Esophagus mucosa (tissue), 1 donor: ENCODE measurements at places on chromosomes 4 and X. TPM values are rescaled to one million over a fixed set of nuclear protein-coding genes. Genes with fewer than 3 reads are reported as not detected.
A peak's percentile ranks its signal among the peaks of the same experiment; 100 is the strongest.

Gene SNCA
- 6.5 TPM for total RNA-seq

Gene NEUROG2
- total RNA-seq = not detected

Gene RAB41
- total RNA-seq = not detected

Gene SYTL4
- total RNA-seq = 2.9 TPM

Gene IBSP
- not detected for total RNA-seq

Gene LINC00632
- 3.1 TPM for total RNA-seq

Gene MAGEA12
- not detected for total RNA-seq

Gene PHOX2B
- not detected for total RNA-seq

Gene BMX
- total RNA-seq = 1.0 TPM

Gene PPEF2
- total RNA-seq = not detected

Gene SHROOM4
- 1.7 TPM for total RNA-seq

Gene MAGEE1
- 0.84 TPM for total RNA-seq

Gene PPP4R3C
- total RNA-seq = not detected

Gene NWD2
- 0.08 TPM for total RNA-seq

- ATAC-seq = peak; percentile 75
These were observed 26.7 kb downstream of the HTT-AS start for GRCh38 chr4:3047464-3048286.

DNA sequence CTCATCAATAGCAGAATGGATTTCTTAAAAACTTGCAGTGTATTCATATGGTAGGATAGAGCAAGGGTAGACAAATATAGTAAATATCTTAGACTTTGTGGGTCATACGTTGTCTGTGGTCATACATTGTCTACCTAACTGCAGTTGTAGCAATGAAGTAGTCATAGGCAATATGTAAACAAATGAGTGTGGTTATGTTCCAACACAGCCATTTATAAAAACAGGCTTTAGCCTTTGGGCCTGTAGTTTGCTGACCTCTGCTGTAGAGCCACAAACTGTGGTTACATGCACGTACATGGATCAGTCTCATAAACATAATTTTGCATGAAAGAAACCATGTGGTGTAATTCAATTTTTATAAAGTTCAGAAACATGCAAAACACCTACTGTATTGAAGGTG, 98.9 kb downstream of the LARP1B start:
- ATAC-seq = no peak

- ATAC-seq = no peak
These were observed 12.9 kb downstream of the DCK start for GRCh38 chr4:71006203-71006907.

DNA sequence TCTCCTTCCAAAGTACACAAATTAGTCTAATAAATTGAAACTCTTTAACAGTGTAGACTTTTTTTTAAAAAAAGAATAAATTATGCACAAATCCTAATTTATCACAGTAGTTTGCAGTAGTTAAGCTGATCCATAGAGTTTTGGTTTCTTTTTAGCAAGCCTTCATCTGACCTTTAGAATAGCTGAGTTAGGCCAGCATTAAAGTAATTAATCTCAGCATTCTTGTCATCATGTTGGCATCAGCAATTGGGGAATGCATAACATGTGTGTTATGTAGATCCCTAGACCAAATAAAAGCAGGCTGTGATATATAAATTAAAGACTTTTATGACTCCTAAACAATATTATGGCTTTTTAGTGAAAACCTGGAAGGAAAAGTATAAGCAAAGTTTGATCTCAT, 426.5 kb upstream of the PABPC4L start:
- ATAC-seq = no peak

DNA sequence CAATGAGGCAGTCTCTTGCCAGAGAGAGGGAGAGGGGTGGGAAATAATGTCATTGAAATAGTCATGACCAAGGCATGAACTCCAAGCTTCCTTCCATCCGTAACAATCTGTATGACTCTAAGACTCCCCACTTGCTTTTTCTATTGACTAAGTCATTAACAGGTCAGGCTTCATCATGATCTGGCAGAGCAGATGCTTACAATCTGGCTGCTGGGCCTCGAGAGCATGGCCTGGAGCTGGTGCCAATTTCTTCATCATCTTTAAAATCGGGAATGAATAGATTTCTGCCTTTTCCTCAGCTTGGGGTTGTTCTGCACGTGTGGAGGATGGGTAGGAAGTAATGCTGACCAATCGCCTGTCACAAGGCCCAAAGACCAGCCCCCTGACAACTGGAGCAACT, 280.6 kb upstream of the CLNK start:
- no peak for ATAC-seq

DNA sequence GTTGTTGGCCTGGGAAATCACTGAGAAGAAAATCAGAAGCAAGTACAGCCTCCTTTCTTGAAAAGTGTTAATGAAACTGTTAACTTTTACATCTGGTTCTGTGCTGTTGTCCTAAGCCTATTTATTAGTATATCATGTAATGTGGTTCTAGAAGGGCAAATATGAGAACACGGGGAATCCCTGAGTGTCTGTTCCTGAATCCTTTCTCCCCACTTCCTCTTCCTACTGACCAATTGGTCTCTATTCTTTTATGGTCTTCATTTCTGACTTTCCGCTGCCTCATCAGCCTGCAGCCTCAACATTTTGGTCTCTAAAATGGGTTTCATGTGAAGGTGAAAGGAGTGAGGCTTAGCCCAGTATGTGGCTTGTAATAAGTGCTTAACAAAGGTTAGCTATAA, 159.9 kb upstream of the MAMLD1 start:
- no peak for ATAC-seq

GRCh38 chr4:104735174-104735573, 240.5 kb upstream of the CXXC4 start:
- no peak for ATAC-seq

DNA sequence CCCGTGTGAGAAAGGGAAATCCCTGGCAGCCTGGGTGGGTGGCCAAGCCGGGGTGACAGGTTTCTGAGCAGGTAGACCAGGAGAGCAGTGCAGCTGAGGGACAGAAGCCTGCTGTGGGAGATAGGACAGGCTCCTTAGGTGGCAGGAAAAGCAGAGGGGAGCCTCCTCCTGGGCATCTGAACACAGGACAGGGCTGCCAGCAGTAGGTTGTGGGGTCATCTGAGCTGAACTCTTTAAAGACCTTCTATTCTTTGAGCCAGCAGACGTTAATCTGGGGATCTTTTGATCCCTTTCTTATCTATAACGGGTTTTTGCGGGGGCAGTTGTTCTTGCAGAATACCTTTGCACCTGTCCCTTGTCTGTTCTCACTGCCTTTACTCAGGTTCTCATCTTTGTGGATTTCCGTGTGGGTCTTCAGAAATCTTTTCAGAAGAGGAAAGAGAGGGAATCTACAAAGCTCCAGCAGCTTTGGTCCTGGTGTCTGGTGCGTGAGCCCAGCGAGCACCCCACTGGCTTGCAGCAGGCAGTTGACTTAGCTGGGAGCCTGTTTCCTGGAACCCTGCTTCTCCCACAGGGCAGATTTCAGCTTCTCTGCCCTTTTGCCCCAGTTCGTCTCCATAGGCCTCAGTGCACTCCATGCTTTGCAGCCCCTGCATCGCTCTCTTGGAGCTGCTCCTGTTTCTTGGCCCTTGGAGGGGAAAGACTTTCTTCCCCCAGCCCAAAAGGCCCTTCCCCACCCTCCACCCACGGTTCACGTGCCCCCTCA, 35.8 kb upstream of the TADA2B start:
- no peak for ATAC-seq

DNA sequence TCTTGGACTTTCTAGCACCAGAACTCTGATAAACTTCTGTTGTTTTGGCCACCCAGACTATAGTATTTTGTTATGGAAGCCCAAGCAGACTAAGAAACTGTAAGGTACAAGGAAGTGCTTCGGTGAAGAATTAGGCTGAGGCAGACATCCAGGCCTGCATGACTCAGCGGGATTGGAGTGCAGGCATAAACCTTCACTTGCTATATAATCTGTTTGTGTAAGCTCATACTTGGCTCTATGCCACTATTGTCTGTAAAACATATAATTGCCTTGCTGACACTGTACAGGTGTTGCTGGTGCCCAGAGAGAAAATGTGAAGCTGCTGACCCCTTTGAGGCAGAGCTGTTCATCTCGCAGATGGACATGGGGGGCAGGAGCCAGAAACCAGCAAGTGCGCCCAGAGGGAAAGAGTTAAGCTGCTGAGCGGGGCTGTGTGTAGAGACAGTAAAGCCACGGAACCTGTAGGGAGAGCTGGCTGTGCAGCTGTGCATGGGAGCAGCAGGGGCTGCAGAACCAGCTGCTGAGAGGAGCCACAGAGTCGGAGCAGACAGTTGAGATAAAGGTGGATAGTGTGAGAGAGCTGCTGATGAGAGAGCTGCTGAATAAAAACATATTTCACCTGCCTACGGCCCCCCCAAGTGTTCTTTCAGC, 96.2 kb downstream of the RBM46 start:
- ATAC-seq = peak; percentile 77

- ATAC-seq = no peak
These were observed 29.7 kb downstream of the MANBA start for GRCh38 chr4:102730968-102731533.

GRCh38 chr4:15587649-15588048, 67.5 kb downstream of the FBXL5 start:
- ATAC-seq = peak; percentile 31

GRCh38 chr4:20916106-20916505, 215.8 kb downstream of the PACRGL start:
- ATAC-seq = no peak

DNA sequence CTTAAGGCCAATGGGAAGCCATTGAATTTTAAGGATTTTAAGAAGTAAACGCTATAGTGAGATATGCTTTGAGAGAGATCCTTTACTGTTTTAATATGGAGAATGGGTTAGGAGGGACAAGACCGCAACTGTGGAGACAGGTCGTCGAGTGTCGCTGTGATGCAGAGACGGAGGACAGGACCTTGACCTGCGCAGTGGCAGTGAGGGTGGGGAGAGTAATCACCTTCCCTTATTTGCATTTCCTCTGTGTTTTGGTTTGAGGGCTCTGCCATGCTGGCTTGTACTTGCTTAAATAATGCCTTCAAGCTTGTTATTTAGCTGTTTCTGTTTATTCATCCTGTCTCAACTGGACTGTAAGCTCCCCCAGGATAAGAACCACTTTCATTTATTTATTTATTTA, 345.0 kb downstream of the FBXW7 start:
- ATAC-seq = no peak

GRCh38 chr4:183443655-183444213, 702 bp upstream of the CDKN2AIP start:
- peak; percentile 19 for ATAC-seq

- no peak for ATAC-seq
These were observed 905.2 kb downstream of the TRAM1L1 start for GRCh38 chr4:116180157-116180601.

DNA sequence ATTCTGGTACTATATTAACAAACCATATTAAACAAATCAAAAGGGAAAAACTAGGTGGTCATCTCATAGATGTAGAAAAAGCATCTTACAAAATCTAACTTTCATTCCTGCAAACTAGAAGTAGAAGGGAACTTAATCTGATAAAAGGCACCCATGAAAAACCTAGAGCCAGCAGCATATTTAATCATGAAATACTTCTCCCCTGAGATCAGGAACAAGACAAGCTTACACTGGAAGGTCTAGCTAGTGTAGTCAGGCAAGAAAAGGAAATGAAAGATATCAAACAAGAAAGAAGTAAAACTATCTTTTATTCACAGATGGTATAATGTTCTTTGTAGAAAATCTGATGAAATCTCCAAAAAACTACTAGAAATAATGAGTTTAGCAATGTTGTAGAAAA, 41.2 kb downstream of the ATP10D start:
- no peak for ATAC-seq

DNA sequence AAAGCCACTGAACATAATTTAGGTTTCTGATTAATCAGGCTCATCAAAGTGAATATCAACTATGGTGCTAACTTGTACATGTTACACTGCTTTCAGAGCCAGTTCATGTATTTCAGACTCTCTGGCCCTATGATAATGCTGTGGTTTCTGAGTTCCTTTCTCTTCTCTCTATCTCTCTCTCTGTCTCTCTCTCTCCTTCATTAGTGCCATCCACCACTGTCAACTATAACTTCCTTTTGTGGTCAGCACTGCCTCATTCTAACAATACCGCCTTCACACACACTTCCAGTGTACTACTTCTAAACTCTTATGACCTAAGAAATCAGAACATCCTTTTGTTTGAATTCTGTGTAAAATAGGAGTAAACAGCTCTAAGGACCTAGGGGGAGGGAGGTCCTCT, 907.1 kb downstream of the RPA4 start:
- no peak for ATAC-seq

GRCh38 chr4:186032259-186032658, 36.7 kb upstream of the TLR3 start:
- ATAC-seq = no peak

GRCh38 chrX:133214301-133214700, 3.9 kb downstream of the TFDP3 start:
- ATAC-seq = no peak

DNA sequence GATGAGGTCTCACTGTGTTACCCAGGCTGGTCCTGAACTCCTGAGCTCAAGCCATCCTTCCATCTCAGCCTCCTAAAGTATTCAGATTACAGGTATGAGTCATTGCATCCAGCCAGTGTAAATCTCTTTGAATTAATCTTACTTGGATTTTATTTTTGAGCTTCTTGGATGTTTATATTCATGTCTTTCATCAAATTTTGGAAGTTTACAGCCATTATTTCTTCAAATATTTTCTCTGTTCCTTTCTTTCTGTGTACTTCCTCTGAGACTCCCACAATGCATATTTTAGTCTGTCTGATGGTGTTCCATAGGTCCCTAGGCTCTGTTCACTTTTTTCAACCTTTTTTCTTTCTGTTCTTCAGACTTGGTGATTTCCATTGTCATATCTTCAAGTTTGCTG, 34.9 kb downstream of the ZCCHC13 start:
- no peak for ATAC-seq

- ATAC-seq = no peak
These were observed 309.4 kb downstream of the PPP3CA start for GRCh38 chr4:101037938-101038413.

DNA sequence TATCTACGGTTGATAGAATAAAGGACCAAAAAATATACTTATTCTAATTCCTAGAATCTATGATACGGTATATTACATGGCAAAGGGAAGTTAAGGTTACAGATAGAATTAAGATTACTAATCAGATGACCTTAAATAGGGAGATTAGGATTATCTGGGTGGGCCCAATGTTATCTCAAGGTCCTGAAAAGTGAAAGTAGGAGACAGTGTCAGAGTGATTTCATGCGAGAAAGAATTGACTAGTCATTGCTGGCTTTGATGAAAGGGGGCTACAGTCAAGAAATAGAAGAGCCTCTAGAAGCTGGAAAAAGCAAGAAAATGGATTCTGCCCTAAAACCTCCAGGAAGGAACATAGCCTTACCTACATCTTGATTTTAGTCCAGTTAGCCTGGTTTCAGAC, 176.9 kb upstream of the PPP1R2C start:
- no peak for ATAC-seq

- ATAC-seq = no peak
These were observed 46.5 kb upstream of the NKAP start for GRCh38 chrX:119989905-119990555.

- ATAC-seq = no peak
These were observed 13.8 kb downstream of the ACSL4 start for GRCh38 chrX:109719264-109719663.

- ATAC-seq = no peak
These were observed 74.2 kb downstream of the FREM3 start for GRCh38 chr4:143626134-143626911.
